ENCODE measurements at places on chromosomes 3 and 15.

- no peak for DNase-seq
Observed at GRCh38 chr15:71548401-71548807, 261.9 kb upstream of the NR2E3 start.

DNA sequence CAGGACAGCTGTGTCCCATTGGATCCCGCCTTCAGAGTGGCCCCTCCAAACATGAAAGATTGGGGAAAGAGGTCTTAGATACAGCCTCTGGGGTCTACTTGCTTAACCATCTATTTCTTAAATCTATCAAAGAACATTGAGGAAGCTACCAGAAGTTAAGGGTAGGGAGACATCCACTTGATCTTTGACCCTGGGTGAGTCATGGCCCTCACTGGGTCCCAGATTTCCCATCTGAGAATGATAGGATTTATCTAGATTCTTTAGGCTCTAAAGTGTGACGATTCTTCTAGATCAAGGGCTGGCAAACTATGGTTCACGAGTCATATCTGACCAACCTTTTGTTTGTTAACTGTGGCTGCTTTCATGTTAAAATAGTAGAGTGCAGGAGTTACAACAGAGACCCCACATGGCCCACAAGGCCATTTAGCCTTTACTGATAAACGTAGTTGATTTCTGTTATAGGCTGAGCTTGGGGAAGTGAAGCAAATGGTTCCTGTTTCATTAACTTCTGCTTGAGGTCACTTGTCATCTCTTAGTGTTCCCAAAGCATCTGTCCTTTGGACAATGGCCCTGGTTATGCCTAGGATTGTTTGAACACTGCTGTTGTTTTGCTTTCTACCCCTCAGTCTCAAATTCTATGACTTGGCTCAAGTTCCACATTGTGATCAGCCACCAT lies 8.0 kb downstream of the MUC13 start:
- no peak for DNase-seq

- DNase-seq = no peak
Observed at GRCh38 chr3:185561374-185561943, 9.1 kb upstream of the LIPH start.

DNA sequence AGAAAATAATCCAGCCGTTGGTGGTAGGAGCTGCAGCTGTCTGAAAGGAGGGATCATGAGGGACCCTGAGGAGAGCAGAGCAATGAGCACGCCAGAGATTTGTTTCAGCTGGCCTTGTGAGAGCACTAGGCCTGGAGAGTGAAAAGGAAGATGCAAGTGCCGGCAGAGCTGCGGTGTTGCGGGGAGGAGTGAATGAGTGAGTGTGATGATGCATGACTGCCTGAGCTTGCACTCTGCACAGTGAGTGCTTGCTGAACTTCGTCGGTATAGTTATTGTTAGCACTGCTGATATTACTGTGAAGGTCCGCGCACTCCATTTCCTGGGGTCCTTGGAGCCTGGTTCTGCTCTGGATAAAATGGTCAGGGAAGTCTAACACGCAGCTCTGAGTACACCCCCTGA lies 23.2 kb downstream of the EIF1B start:
- DNase-seq = no peak

- no peak for DNase-seq
Observed at GRCh38 chr3:37909067-37909911, 47.6 kb downstream of the CTDSPL start.

- DNase-seq = no peak
Observed at GRCh38 chr3:90011131-90011530, 903.7 kb downstream of the EPHA3 start.

- no peak for DNase-seq
Observed at GRCh38 chr15:69014454-69014853, at the start of gene NOX5. Gene NOX5, plus strand, starts transcription at chr15:69014695. Its CDS starts 41 bp downstream, at chr15:69014736.

- no peak for DNase-seq
Observed at GRCh38 chr3:40845447-40845846, 320.7 kb downstream of the ZNF621 start.

- no peak for DNase-seq
Observed at GRCh38 chr3:40923143-40923542, 276.2 kb upstream of the CTNNB1 start.

DNA sequence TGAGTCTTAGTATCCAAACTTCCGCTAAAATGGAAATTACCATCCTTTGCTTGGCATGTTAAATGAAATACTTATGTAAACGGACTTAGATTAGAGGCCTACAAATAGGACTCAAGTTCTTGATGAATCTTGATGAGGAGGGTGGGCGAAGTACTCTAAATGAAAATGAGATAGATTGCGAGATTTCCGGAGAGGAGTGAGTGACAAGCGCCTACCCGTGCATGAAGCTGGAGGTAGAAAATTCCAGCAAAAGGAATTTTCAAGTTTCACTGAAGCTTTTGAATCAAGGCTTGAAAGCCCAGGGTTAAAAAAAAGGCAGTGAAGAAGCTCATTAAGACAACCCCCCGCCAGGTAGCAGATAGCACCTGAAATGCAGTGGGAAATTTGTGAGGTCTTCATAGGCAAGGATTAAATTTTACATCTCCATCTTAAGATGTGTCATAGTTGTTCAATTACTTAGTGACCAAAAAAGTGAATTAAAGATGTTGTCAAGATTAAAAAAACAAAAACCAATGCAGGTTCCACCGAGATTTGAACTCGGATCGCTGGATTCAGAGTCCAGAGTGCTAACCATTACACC lies 655 bp upstream of the RAB11A start:
- DNase-seq = no peak

DNA sequence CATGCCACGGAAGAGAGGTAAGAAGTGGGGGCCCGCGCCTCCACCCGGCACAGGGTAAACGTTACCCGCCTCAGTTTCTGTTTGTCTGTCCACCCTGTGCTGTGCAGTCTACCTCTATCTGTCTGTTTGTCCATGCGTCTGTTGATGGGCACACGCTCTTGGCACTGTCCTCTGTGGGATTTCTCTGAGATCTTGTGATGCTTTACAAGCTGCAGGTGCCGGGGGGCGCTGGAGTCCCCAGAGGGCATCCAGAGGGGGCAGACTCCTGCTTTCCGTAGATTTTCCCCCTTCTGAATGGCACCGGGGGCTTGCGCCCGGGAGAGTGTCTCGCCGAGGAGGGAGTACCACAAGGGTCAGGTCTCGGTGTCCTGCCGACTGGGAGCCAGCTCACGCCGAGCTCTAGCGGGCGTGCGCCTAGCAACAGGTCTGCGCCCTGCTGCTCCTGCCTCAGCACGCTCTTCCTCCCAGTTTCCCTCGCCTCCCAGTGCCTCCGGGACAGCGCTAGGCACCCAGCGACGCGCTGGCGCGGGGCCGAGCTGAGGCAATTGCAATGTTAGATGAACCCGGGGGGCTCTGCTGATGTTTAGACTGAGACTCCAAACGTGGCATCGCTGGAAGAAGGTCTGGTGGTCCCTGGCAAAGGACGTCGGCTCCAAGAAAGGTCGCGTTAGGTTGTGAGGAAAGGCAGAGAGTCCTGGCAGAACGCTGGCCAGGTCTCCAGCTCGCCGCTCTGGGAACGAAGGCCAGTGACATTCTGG lies 667 bp downstream of the CEMIP start:
- DNase-seq = no peak

GRCh38 chr15:49101536-49101935 lies 53.9 kb downstream of the COPS2 start:
- no peak for DNase-seq

GRCh38 chr3:128709506-128710210 lies 16.3 kb upstream of the RAB7A start:
- no peak for DNase-seq

DNA sequence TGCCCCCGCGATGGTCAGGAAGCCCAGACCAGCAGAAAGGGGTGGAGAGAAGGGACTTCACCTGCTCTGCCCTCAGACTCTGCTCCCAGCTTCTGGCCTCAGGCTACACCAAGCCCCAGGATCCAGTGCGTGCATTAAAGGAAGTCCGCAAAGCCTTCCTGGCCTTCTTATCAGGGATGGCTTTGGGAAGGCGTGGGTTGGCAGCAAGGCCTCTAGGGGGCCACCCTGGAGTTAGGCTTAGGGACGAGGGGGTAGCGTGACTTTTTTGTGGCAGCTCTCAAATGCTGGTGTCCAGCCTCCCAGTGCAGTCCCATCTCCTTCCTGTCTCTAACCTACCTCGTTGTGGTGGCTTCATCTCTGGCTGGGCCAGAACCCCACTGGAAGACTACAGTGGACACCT lies 18.9 kb upstream of the RPL29 start:
- no peak for DNase-seq

DNA sequence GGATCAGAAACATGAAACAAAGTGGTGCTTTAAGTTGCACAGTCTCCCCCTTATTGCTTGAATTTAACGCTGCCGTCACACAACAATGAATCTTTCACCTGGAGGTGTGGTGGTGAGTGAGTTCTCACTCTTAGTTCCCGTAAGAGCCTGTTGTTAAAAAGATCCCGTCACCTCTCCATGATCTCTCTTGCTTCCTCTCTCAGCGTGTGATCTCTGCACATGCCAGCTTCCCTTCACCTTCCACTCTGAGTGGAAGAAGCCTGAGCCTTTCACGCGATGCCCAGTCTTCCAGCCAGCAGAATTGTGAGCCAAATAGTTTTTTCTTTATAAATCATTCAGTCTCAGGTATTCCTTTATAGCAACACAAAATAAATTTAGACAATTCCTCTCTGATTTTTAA lies 136.7 kb upstream of the CHL1 start:
- DNase-seq = no peak

DNA sequence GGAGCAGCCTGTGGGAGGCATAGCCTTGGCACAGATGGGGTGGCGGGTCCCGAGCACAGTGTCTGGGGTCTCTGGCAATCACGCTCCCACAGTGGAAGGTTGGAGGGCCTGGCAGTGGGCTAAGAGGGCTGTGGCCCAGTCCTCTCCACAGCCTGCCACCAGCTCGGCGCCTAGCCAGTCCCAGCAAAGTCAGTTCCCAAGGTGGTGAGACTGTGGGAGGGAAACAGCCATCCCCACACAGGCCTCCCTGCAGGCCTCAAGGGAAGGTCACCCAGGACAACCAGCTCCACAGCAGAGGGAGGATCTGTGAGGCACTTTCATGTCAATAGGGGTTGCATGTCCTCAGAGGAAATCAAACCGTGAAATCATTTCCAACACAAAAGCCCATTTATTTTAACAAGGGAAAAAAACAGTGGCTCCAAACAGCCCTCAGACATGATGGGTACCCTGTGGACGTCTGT lies 27.6 kb upstream of the LIMD1 start:
- no peak for DNase-seq

GRCh38 chr15:38464675-38465074 lies 10.7 kb downstream of the FAM98B start:
- no peak for DNase-seq

DNA sequence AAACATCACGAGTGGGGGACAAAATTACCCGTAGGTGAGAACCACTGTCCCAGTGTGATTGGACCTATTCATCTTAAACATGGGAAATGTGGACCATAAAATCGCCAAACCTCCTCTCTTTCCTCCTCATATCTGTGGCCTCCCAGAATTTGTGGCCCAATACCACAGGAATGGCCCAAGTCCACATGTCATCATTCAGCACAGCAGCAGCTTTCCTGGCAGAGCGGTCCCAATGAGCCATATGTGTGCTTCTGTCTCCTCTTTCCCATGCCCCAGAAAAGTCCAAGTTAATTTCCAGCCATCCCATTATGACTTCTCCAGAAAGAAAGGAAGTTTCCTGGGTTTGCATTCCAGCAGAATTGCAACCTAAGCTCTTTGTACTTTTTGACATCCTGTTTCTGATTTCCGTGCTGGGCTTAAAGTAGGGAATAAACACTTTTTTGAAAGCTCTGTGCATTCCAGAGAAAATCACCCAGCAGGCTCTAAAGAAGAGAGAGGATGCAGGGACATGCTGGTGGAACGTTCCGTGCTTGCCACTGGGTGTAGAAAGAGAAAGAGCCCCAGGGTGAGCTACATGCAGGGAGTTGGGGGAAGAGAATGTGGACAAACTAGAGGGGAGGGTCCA lies 259.4 kb upstream of the PROK2 start:
- no peak for DNase-seq

GRCh38 chr3:71962561-71963240 lies 177.8 kb upstream of the PROK2 start:
- no peak for DNase-seq

GRCh38 chr3:54445630-54446029 lies 323.3 kb downstream of the CACNA2D3 start:
- no peak for DNase-seq

- DNase-seq = no peak
Observed at GRCh38 chr3:114902691-114903101, 244.4 kb downstream of the ZBTB20 start.

DNA sequence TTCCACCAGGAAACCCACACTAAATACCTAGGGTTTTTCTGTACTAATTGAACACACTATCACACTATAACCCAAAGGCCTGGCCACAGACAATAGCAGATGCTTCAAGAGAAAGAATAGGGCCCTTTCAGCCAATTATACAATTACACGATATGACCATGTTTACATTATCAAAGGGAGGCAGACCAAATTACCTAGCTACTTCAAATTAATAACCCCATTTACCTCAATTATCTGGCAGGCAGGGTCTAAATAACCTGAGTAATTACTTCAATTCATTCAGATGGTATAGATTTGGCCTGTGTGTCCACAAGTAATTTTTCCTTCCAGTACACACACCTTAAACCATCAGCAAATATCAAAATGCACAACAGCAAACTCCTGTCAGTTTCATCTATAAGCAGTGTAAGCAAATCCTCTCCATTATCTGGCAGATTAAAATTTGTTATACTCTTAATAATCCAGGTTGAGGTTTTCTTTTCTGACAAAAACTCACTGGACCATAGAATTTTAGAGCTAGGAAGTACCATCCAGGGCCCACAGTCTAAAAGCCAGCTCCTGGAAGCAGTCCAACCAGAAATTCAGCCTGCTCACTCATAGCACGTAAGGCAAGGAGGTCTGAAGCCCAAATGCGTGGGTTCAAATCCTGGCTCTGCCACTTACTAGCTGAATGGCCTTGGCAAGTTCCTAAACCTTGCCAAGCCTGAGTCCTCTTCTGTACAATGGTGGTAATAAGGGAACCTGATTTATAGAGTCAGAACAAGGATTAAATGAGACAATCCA lies 51.8 kb downstream of the RFTN1 start:
- DNase-seq = no peak

- DNase-seq = no peak
Observed at GRCh38 chr15:84915606-84915958, 31.1 kb downstream of the SLC28A1 start.

GRCh38 chr3:43231276-43232000 lies 54.9 kb upstream of the SNRK start:
- no peak for DNase-seq

DNA sequence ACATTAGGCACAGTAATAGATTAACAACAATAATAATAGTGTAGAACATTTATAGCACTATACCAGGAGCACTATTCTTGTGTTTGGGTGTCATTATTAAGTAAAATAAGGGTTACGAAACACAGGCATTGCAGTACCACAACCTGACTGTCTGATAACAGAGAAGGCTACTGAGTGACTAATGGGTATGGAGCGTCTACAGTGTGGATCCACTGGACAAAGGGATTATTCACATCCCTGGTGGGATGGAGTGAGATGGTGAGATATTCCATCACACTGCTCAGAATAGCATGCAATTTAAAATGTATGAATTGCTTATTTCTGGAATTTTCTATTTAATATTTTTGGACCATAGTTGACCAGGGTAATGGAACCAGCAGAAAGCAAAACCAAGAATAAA lies 18.2 kb downstream of the MINDY4B start:
- DNase-seq = no peak

- no peak for DNase-seq
Observed at GRCh38 chr3:98171071-98171470, 4.6 kb downstream of the OR5H15 start.

- no peak for DNase-seq
Observed at GRCh38 chr3:132033471-132033870, 1.3 kb downstream of the CPNE4 start.

GRCh38 chr15:57527382-57528091 lies 64.2 kb upstream of the MYZAP start:
- no peak for DNase-seq

GRCh38 chr15:58369261-58369701 lies 62.5 kb upstream of the LIPC start:
- peak; percentile 13 for DNase-seq
